Smooth muscle cell of the brain vasculature (primary cell): ENCODE measurements at places on chromosomes 12 and 14.

DNA sequence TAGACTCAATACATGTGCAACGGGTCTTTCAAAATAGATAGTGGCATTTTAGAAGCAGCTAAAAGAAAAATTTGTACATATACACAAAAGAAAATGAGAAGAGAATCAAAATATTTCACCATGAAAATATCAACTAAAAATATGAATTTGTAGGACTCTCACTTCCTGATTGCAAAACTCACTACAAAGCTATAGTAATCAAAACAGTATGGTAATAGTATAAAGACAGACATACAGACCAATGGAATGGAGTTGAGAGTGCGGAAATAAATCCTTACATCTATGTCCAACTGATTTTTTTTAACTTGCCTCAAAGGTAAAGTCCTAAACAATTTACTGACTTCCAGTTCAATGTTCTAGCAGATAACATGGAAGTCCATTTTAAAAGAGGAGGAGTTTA lies 13.1 kb downstream of the C2CD5 start:
- no peak for DNase-seq

DNA sequence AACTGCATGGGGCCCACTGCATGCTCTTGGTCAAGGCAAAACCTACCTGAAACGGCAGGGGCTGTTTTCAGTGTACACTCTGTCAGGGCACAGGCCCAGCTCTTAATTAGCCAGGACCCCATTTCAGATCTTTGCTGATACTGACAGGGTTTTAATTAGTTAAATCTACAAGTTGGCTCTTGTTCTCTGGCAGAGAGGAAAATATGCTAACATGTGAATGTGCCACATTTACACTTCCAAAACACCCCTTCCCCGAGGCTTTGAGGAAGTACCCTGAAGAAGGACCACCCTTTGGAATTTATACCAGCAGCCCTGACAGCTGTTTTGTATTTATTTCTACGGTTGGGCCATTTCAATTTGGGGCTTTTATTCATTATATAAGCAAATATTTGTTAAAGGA lies 66.3 kb downstream of the OTX2 start:
- DNase-seq: no peak

DNA sequence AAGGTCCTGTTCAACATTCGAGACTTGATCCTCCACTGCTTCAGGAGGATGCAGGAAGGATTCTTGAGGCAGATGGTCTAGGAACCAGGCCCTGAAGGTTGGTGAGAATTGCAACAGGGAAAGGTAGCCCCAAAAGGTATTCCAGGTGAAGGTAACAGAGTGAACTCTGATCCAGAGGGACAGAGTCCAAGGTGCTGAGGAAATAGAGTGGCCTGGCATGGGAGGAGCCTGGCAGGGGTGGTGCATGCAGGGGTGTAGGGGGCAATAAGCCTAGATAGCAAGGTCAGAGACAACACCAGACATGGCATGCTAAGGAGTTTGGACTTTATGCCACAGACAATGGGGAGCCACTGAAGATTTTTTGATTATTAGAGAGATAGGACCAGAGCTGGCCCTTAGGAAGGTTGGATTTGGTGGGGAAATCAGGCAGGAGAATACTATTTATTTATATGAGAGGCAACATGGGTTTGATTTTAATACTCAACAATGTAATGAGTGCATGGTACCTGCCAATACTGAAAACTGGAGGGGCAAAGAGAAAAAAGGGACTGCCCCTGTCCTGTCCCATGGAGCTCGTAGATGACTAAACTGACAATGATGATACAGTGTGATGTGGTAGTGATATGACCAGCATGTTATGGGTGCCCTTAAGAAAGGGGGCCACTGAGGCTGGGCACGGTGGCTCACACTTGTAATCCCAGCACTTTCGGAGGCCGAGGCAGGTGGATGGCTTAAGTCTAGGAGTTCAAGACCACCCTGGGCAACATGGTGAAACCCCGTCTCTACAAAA lies 50.5 kb upstream of the TMED10 start:
- DNase-seq: no peak

GRCh38 chr12:93315907-93316622 lies 61.7 kb upstream of the NUDT4 start:
- no peak for DNase-seq

GRCh38 chr12:46523863-46524770 lies 151.5 kb upstream of the SLC38A2 start:
- DNase-seq: no peak

GRCh38 chr14:95275494-95275893 lies 44.2 kb downstream of the CLMN start:
- DNase-seq: no peak

GRCh38 chr12:131832321-131833231 lies 4.4 kb downstream of the MMP17 start:
- no peak for DNase-seq

- DNase-seq: no peak
Measured at GRCh38 chr14:64217834-64218233, 76.3 kb downstream of the ESR2 start.

- no peak for DNase-seq
Measured at GRCh38 chr14:101506211-101506925, 54.9 kb upstream of the DIO3 start.

GRCh38 chr12:100448656-100449055 lies 25.0 kb upstream of the NR1H4 start:
- no peak for DNase-seq

DNA sequence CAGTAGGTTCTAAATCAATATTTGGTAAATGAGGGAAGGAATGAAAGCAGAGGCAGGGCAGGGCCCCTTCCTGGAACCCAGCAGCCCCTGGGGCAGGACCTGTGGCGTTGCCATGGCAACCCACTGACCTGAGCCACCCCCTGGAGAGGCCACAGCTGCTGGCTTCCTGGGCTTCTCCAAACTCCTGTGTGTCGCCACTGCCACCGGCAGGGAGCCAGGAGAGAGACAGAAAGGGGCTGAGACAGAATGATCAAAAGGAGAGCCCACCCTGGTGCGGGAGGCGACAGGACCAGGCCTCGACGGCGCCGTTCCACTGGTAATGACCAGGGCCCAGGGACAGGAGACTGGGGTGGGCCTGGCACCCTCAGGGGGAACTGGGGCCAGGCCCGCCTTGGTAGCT lies 18.2 kb downstream of the RFX4 start:
- DNase-seq: no peak

GRCh38 chr12:103986829-103987228 lies 21.2 kb downstream of the TDG start:
- DNase-seq: no peak

DNA sequence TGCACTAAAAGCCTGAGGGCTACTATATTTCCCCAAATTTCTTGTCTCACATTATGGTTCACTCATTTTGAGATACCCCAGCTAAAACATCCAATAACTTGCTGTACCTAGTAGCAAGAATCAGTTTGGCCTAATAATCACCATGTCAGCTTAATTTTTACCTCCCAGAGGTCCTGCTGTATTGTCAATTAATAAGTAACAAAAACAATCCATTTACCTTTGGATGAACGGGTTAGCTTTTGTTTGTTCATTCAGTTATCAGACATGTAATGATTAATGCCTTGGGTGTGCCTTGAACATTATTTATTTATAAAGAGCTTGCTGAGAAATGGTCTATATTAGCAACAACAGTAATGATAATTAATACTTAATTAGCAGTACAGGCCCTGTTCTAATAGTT lies 57.0 kb downstream of the MON2 start:
- DNase-seq: no peak

DNA sequence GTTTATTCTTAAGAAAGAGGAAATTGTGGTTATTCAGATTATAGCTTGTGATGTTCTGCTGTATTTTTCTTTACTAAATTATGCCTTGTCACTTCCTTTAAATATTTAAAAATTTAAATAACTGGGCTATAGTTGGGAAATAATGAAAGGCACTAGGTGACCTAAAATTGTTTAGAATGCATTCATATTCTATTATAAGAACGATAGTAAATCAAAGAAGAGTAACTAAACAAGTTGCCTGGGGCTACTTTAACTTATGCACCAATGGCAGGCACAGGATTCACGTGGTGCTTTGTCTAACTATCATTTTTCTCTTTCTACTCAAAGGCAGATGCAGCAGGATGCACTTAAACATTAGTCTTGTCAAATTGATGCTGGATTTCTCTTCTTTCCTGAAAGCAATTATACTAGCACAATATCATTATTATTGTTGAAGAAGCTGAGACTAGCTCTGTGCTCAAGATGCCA lies 190.7 kb upstream of the PPFIA2 start:
- DNase-seq: no peak

DNA sequence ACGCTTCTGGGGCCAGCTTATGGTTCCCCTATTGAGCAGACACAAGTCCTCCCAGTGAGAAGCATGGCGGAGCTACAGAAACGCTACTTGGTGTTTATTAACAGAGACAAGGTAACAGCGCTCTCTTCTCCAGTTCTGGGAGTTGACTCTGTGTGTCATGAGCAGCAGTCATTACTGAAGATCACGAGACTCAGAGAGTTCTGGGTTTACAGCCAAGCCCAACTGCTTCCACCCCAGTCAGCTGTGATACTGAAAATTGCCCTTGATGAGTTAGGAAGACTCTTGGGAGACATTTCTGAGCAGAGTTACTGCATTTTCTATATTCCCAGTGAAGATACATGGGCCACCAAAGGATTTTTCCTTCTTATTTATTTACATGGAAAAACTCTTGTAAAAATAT lies 48.6 kb downstream of the CFAP251 start:
- no peak for DNase-seq

DNA sequence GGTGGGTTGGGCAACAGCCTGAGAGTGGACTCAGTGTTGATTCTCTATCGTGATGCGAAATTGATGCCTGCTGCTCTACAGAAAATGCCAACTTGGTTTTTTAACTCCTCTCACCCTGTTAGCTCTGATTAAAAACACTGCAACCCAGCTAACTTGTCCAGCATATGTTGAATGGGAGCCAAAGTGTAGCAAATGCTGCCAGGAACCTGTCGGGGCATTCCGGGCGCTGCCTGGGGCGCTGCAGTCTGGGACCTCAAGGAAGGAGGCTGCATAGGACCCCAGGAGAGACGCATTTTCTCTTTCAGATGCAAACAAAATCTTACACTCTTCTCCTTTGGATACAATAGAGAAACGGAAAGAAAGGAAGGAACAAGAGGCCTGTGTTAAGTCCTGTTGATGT lies 3.9 kb downstream of the B3GNT4 start:
- DNase-seq: no peak

GRCh38 chr12:97300891-97301290 lies 161.7 kb upstream of the RMST start:
- DNase-seq: no peak

GRCh38 chr12:57388425-57388824 lies 42.4 kb downstream of the R3HDM2 start:
- no peak for DNase-seq

- DNase-seq: no peak
Measured at GRCh38 chr14:69117020-69117767, 35.7 kb downstream of the DCAF5 start.

- DNase-seq: no peak
Measured at GRCh38 chr14:53180272-53181221, 27.4 kb upstream of the DDHD1 start.

- no peak for DNase-seq
Measured at GRCh38 chr12:89946518-89947135, 238.0 kb upstream of the ATP2B1 start.

- no peak for DNase-seq
Measured at GRCh38 chr12:977156-977555, 13.9 kb upstream of the ERC1 start.

- no peak for DNase-seq
Measured at GRCh38 chr14:55610713-55611370, 30.8 kb downstream of the KTN1 start.

DNA sequence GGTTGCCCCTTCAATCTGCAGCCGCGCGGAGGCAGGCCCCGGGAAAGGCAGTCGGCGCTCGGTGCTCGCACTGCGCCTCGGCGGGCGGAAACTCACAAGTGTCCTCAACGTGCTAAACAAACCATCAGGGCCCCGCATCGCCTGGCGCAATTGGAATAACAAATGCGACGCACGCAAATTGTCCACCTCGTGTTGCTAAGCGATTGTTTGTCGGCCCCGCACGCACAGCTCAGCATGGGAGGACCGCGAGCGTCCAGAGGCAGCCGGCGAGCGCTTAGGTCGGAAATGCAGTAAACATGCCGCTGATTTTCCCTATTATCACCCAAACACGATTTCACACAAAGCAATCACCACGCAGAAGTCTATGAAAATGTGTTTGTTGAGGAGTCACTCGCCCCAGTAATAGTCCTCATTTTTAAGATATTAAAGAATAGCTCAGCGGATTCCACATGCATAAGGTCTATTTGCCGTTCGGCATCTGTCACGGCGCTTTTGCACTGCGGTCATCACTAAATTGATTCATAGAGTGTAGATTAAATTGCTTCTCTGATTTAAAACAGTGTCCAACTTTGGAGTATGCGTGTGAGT lies 3.2 kb upstream of the GSC start:
- DNase-seq: no peak

DNA sequence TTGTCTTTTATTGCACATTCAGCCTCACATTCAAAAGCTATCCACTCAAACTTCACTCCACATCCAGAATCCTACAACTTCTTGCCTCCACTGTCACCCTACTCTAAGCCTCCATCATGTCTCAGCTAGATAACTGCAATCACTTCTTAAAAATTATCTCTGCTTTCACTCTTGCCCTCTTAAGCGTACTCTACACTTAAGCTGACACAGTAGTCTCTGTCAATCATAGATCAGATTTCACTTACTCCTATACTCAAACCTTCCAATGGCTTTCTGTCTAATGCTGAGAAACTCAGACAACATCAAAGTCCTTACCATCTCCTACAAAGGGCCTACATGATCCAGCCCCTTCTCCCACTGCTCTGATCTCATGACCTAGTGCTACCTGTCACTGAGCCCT lies 304.1 kb downstream of the ITPR2 start:
- no peak for DNase-seq

- DNase-seq: no peak
Measured at GRCh38 chr14:103728721-103729120, 13.1 kb downstream of the ZFYVE21 start.

- no peak for DNase-seq
Measured at GRCh38 chr14:101351146-101351545, 210.1 kb upstream of the DIO3 start.

GRCh38 chr14:89445273-89445973 lies 28.4 kb upstream of the FOXN3 start:
- no peak for DNase-seq

DNA sequence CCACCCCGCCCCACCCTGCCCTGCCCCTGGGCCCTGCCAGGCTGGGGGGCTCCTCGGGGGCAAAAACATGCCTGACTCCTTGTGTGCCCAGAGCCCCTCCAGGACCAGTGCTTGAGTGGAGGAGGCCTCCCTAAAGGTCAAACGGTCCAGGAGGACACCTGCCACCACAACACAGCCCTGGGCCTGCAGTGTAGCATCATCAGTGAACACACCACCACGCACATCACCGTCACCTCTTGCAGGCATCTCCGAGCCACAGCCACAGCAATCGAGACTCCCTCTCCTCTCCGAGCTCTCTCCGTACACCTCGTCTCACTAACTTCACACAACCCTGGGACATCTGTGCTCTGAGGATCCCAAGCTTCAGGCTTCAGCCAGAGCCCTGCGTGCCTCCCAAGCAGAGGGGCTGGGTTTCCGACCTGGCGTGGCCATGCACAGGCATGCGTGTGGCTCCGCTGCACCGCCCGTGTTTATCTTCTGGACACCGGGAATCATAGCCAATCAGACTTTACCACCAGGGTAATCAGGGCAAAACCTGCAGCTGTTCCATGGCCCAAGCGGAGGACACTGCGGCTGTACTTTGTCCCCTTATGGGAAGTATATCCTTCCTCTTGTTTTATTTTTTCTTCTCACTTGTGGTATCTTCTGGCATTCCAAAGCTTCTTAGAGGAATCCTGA lies 6.2 kb upstream of the DIO3 start:
- no peak for DNase-seq

- DNase-seq: no peak
Measured at GRCh38 chr14:102973706-102974285, 51.3 kb downstream of the AMN start.
